ENCODE measurements at places on chromosomes 16 and 17. TPM values are rescaled to one million over a fixed set of nuclear protein-coding genes. Genes with fewer than 3 reads are reported as not detected.

DNA sequence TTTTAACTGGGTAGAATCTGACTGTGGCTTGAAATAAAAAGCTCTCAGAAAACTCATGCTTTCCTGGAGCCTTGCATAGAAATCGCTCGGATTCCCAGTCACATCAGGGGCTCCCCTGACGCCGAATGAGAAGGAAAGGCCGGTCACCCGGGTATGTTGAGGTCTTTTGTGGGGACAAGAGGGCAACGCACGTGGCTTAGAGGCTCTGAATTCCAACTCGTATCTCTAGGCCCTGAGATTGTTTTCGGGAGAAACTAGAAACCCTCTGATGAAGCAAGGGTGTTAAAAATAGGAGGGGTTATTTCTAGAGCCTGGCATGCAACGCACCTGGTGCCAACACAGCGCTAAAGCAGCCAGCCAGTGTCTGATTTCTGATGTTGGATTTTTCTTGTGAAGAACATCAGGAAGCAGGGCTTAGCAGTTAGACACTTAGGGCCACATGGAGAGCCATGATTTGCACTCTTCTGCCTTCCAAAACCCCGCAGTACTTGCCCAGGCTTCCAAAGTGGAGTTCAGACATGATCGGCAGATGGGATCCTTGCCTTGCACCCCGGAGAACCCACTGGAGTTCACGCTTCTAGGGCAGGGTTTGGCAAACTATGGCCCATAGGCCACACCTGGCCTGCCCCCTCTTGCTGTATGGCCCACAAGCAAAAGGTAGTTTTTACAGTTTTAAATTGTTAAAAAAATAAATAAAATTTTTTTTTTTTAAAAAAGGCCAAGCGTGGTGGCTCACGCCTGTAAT, 12.6 kb downstream of the CACNG1 start:
- peak; percentile 16 for DNase-seq

GRCh38 chr17:42855048-42855596, 4.1 kb downstream of the AOC3 start:
- no peak for DNase-seq

GRCh38 chr16:67917140-67917851, 14.4 kb downstream of the CTRL start:
- DNase-seq, result no peak

GRCh38 chr16:89738072-89738377, 16.7 kb downstream of the ZNF276 start:
- DNase-seq, result no peak

DNA sequence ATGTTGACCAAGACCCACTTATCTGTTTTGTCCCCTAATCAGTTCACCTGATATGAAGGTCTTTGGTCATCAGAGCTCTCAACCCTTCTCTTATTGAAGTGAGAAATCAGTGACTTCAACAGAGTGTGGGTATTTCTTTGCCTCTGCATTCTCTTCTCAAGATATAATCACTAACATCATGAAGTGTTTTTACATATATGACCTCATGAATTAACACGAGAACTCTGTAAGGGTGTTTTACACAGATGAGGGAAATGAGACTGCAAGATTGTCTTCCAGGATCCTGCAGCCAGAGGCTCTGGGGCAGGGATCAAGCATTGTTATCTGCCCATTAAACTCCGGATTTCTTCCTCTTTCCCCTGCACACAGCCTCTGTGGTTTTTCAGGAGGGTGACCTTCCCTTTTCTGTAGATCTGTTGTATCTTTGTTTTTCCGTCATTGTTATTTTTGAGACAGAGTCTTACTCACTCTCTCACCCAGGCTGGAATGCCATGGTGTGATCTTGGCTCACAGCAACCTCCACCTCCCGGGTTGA, 22.7 kb downstream of the LCMT1 start:
- no peak for DNase-seq

- DNase-seq, result no peak
Observed at GRCh38 chr16:28073836-28074235, 10.3 kb upstream of the GSG1L start.

DNA sequence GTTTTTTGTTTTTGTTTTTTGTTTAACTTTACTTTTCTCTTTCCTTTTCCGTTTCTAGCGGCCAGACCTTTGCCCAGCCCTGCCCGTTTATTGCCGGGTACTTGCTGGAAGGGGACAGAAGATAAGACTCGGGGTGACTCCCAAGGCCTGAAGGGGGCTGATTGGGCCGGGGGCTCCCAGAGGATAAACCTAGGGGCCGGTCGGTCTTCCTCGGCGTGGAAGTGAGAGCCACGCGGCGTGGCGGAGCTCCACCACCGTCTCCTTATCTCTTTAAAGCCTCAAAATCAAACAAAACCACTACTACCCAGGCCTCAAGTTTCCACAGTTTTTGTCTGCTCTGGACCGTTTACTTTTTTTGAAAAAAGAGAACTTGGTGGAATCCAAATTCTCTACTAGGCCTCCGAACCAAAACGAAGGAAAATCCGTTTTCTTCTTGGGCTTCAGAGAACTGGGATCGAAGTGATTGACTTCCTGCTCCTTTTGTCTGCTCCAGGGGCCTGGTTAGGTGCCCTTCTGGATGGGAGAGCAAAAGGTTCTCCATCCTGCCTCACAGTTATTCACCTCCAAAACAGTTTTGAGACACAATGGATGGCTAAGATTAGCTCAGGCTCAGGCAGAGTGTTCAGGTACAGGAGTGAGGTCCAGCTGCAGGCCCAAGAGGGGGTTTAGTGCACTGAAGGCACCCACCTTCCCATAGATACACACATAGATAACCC, 8.5 kb upstream of the HOXB9 start:
- no peak for DNase-seq

DNA sequence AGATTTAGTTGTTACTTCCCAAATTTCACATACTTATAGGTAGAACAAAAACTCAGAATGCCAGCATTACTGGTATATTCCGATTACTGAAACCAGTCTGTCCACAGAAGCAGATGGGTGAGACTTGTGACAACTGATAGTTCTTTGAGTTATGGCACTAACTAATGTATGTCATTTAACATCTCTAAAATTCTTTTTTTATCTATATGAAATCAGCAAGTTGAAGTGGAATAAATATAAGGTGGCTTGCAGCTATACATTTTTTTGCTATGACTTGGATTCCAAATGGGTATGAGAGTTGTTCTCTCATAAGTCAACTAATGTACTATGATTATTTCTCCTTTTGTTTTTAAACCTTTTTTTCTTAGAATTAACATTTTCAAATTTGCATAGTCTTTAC, 69.1 kb downstream of the VMP1 start:
- no peak for DNase-seq

DNA sequence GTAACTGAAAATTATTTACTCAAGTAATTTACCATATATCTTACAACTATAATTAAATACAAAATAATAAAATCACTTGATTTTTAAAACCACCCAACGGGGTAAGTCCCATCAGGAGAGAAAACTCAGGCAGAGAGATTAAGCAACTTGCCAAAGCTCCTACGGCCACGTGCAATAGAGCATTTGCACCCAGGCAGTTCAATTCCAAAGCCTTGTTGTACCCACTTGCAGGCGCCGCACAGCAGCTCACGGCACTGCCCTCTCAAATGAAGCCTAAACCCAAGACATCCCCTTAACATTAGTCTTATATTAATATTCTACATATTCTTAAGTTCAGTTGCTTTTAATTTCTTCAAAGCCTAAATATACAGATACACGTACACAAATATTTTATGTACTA, 75.7 kb downstream of the SPAG9 start:
- DNase-seq, result no peak

Gene ELMO3
- 7.6 TPM for total RNA-seq

Gene CDH5
- total RNA-seq, result 0.09 TPM

Gene RND2
- total RNA-seq, result 0.30 TPM

Gene KCNJ12
- total RNA-seq, result 0.17 TPM

Gene FOXL1
- 2.4 TPM for total RNA-seq

All from OCI-LY7 (cell line).